ENCODE measurements at places on chromosomes 5 and 9. TPM values are rescaled to one million over a fixed set of nuclear protein-coding genes. Genes with fewer than 3 reads are reported as not detected.

- DNase-seq: no peak
Observed at GRCh38 chr5:82178378-82178777, 99.8 kb downstream of the RPS23 start.

GRCh38 chr5:36305571-36306326, 4.0 kb upstream of the RANBP3L start:
- DNase-seq: peak; percentile 50

DNA sequence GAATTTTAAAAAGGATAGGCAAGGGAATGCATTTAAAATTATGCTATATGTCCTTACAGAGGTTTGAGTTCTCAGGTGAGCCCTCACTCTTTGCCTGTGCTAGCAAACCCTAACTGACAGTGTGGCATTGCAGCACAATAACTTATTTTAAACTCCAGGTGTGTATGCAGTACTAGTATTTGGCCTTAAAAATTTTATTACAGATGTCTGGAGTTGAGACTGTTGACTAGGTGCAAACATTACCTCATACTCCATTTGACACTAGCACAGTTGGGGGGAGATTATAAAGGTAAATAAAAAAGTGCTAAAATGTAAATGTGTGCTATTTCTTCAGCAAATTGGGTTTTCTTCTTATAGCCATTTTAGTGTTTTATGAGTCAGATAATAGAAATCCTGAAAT, 407.7 kb downstream of the SH3GL2 start:
- no peak for DNase-seq

DNA sequence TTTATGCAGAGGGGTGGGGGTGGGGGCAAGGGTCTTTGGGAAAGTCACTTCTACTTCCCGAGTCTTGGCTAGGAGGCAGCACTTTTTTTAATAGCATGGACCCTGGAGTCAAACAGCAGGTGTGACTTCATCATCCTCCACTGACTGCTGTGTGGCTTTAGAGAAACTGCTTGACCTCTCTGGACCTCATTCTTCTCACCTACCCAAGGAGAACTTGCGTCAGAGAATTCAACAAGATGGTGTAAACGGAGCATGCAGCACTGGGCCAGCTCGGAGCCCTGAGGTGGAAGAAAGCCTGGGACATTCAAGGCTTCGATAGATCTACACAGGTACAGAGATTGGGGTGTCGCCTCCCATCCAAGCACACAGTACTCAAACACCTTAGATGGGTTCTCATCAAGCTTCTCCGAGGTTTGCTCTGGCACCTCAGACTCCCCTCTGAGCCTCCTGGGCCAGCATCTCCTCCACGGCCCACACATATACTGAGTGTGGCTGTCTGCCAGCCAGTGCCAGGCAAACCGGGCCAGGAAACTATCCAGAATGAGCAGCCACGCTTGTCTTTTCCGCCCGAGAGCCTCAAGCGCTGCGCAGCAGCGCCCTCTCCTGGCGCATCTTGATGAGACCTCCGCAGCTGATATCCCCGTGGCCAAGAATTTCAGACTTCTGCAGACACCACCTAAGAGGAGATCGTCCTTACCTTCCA, 4.6 kb upstream of the SLC25A48 start:
- peak; percentile 65 for DNase-seq

GRCh38 chr5:73447530-73448462, 781 bp downstream of the FOXD1 start:
- DNase-seq: peak; percentile 70

Gene RAB3C
- polyA plus RNA-seq: 3.0 TPM

Gene MOB3B
- polyA plus RNA-seq: 16.9 TPM

Gene SLC12A7
- polyA plus RNA-seq: 32.7 TPM

Gene ASB6
- 13.6 TPM for polyA plus RNA-seq
